ENCODE measurements at places on chromosomes 12 and 14.

GRCh38 chr14:83664389-83664788 lies 1865.6 kb upstream of the FLRT2 start:
- DNase-seq, result no peak

DNA sequence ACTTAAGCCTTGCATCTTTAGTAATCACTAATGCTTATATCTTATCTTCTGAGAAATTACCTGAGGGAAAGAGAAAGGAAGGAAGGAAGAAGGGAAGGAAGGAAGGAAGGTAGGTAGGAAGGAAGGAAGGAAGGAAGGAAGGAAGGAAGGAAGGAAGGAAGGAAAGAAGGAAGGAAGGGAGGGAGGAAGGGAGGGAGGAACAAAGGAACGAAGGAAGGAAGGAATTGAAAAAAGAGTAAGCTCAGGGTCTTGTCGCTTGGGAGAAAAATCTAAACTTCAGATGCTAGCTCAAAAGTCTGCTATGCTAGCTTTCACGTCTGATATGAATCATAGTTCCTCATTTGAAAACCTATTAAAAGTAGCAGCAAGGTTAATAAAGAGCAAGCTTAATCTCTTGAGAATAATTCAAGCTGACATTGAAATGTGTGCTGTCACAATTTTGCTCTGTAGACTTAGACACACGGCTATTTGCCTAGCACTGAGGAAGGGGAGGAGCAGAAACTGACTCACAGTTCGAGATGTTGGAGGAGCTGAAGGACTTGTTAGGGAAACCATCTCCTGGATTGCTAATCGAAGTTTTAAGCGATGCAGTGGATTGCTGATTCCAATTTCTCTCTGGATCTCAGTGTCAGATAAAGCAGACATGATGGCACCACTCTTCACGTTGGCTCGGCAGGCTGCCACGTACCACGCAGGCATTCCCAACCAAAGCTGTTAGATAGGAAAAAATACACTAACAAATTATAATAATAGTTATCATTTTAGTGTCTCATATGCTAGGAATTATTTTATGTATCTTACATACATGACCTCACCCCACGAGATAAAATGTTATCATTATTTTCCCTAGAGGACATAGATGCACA lies 216.7 kb downstream of the ACSS3 start:
- no peak for DNase-seq

DNA sequence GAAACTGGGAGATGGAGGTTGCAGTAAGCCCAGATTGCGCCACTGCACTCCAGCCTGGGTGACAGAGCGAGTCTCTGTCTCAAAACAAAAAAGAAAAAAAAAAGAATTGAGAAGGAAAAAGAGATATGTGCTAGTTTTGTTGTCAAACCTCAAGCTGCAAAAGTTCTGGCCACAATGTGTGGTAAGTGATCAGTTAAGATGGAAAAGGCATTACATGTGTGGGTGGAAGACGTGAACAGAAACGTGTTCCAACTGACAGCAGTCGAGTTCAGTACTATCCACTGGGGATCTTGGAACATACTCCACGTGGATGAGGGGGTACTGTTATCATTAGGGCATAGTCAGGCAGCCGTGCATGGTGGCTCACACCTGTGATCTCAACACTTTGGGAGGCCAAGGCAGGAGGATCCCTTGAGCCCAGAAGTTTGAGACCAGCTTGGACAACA lies 17.3 kb downstream of the GPR68 start:
- DNase-seq, result no peak

GRCh38 chr12:51844854-51845253 lies 3.7 kb downstream of the FIGNL2 start:
- DNase-seq, result no peak

- no peak for DNase-seq
Measured at GRCh38 chr14:101077481-101078074, 174.1 kb upstream of the RTL1 start.

- no peak for DNase-seq
Measured at GRCh38 chr14:90450667-90451066, 53.8 kb downstream of the CALM1 start.

DNA sequence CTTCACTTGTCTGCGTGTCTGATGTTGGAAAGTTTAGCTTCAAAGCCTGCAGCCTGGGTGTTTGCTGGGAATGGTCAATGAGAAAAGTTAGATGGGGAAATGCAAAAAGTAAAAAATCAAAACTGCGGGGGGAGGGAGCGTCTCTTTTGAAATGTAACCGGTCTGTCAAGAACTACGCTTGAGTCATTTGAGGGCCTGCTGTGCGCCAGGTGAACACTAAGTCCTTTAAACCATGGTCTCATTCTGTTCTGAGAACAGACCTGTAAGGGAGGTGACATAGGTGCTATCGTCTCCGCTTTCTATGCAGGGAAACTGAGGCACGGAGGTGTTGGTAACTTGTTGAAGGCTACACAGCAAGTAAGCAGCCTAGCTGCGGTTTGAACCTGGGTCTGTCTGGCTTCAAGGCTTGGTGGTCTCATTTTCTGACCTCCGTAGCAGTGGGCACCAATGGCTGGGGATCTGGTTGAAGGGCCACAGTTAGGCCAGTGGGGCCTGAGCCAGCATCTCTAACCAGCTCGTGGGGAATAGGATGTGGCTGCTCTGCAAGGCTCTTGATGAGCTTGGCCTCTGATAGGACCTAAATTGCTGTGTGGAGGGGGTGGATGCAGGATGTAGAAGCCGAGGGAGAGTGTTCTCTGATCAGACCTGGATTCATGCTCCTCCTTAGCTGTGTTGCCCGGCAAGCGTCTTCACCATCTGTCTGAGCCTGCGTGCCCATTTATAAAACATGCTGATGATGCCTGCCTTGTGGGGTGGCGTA lies 41.5 kb downstream of the KCTD10 start:
- no peak for DNase-seq

DNA sequence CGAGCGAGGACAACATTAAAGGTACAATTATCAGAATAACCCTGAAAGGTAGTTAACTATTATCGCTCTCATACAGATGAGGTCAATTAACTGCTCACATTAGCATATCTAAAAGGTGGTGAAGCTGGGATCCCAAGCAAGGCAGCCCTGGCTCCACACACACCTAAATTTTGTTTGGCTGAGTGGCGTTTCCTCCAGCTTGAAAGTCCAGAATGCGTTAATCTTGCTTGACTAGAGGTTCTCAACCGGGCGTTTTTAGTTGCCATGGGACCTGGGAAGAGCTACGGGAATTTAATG lies 531 bp downstream of the DLGAP5 start:
- DNase-seq, result no peak
